CD4-positive, alpha-beta T cell treated with Interleukin-15 for 4 hours (primary cell): ENCODE measurements at places on chromosomes 11 and 22.

- DNase-seq: no peak
Measured at GRCh38 chr11:95548416-95548815, 241.2 kb downstream of the FAM76B start.

GRCh38 chr11:5603326-5603725 lies 6.9 kb downstream of the TRIM6 start:
- DNase-seq: no peak

GRCh38 chr11:117454564-117454917 lies 126.9 kb downstream of the CEP164 start:
- no peak for DNase-seq

GRCh38 chr11:121839781-121840180 lies 276.2 kb downstream of the BLID start:
- DNase-seq: no peak

GRCh38 chr11:72665911-72666472 lies 8.2 kb downstream of the PDE2A start:
- DNase-seq: no peak

GRCh38 chr22:27801616-27802345 lies at the start of gene MN1:
Gene MN1, minus strand, starts transcription at chr22:27801756. Its CDS starts 1,213 bp downstream, at chr22:27800543.
- DNase-seq: peak; percentile 60

GRCh38 chr11:9078113-9079086 lies 13.0 kb downstream of the SCUBE2 start:
- DNase-seq: no peak

DNA sequence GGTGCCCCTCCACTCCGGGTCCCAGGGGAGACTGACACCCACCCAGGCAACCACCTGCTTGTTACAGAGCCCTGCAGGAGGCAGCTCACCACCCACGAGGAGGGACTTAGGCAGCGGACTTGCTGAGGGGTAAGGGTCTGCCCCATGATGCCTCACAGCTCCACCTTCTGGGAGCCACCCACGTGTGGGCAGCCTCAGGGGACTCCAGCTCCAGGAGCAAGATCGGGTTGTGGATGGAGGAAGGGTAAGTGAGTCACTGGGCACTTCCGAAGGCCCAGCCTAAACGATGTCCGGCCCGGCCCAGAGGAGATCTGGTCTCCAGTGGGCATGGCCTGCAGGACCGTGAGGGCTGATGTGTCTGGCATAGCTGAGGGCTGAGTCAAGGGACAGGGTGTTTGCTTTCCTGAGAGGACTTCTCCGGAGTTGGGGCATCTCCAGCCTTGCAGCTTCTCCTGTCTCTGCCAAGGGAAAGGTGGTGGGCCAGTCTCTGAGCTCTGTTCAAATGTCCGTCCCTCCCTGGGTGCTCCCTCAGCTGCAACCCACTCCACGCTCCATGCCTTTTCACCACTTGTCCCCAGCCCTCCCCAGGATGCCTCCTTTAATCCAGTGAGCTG lies 32.3 kb upstream of the P2RY2 start:
- no peak for DNase-seq

DNA sequence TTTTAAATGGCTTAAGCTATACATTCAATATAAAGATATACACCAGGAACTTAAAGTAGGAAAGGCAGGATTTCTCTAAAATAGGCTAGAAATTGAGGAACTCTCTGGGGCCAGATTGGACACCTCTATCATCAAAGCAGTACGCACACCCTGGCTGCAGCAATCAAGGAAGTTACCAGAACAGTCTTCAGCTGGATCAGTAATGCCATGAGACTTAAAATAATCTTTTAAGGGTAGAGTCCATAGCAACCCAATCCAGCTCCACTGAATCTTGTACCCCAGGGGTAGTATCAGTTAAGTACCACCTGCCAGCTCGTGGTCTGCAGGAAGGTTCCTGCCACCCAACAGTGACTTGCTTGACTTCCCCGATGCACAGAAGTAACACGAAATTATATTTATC lies 3.0 kb downstream of the RDX start:
- no peak for DNase-seq

DNA sequence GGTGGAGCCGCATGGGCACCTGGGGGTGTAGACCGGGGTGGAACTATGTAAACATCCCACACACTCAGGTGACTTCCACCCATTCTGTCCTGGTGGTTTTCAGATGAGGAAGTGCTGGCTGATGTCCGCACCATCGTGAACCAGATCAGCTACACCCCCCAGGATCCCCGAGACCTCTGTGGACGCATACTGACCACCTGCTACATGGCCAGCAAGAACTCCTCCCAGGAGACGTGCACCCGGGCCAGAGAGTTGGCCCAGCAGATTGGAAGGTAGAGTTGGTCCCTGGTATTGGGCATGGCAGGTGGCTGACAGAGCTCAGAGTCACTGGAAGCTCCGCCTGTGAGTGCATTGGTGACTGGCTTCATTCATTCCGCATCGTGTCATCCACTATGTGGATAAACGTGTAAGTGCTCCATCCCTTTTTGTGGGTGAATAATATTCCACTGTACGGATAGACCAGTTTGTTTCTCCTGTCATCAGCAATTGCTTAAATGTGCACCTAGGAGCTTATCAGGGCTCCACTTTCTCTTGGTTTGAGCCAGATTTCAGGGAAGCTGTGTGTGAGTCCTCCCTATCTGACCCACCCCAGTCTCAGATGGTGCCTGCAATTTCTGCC lies 29.9 kb downstream of the NADSYN1 start:
- DNase-seq: no peak

- no peak for DNase-seq
Measured at GRCh38 chr11:10487002-10487647, 32.1 kb downstream of the AMPD3 start.

- peak; percentile 84 for DNase-seq
Measured at GRCh38 chr11:118911880-118912741, 13.6 kb downstream of the BCL9L start.

DNA sequence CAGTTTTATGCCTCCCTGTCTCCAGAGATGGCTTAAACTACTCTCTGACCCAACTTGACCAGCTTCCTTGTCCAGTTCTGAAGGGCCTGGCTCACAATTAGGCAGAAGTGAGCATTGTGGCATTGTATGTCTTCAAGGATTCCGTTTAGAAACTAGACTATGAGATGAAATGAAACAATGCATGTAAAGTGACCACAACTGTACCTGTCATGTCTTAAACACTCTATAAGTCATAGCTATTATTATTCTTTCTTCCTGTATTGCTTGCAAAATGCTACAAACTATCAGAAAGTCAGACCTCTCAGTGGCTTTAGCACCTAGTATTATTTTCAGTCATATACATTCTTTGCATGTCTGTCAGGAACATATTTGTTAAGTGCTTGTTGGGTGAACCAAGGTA lies 127.9 kb upstream of the MTMR2 start:
- DNase-seq: no peak

GRCh38 chr11:86041975-86042378 lies 26.9 kb downstream of the PICALM start:
- peak; percentile 82 for DNase-seq

GRCh38 chr11:3947061-3947460 lies 91.6 kb downstream of the STIM1 start:
- peak; percentile 80 for DNase-seq

DNA sequence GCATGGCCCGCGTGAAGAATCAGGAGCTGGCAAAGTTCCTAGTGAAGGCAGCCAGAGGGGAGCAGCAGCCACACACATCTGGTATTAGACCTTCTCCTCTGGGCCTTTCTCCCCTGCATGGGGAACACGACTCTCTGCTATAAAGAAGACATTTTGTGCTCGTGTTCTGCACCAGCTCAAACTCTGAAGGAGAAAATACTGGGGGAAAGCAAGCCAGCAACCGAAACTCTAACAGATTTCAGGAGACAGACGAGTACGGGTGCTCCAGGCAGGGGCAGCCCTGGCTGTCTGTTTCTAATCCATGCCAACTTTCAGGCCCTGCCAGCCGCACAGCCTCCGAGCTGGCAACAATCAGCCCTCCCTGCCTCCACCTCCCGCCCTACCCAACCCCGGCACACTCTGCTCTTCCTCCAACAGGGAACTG lies 296.3 kb downstream of the BRD1 start:
- DNase-seq: no peak

DNA sequence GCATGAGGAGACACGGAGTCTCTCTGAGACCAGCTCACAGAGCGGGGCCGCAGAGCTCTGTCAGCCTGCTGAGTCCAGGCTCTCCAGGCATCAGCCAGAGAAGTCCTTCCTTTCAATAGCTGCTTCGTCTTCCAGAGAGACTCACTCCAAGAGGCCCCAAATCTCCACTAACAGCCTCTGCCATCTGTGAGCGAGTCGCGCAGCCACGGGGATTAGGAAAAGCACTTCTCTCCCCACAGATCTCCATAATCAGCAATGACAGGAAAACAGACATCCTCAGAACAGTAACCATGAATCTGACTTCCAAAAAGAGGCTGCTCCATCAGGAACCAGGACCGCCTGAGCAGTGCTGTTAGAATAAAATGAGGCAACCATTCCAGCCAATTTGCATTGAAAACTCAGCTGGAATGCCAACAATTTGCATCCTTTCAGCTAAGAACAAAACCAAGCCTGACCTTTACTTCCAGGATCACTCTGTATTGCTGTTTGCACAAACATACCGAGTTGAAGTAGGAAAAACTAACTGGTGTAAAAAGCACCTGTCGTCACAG lies 65.4 kb downstream of the SMCO4 start:
- DNase-seq: no peak

DNA sequence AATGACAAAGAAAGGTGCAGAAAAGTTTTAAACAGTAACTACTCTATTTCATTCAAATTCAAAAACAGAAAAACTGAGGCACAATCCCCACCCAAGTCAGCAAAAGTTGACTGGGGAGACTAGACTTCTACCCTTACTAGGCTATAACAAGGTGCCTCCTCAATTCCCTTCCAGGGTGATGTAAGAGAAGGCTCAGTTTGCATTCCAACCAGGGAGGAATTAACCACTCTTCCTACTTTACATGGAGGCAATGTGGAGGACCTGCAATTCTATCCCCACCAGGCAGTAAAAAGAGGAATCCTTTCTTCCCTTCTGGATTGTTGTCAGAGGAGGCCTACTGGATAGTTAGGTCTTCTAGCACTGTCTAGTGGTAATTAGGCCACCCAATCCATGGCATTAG lies 26.1 kb downstream of the TYR start:
- no peak for DNase-seq

- DNase-seq: no peak
Measured at GRCh38 chr11:16776711-16777612, 38.5 kb downstream of the C11orf58 start.

DNA sequence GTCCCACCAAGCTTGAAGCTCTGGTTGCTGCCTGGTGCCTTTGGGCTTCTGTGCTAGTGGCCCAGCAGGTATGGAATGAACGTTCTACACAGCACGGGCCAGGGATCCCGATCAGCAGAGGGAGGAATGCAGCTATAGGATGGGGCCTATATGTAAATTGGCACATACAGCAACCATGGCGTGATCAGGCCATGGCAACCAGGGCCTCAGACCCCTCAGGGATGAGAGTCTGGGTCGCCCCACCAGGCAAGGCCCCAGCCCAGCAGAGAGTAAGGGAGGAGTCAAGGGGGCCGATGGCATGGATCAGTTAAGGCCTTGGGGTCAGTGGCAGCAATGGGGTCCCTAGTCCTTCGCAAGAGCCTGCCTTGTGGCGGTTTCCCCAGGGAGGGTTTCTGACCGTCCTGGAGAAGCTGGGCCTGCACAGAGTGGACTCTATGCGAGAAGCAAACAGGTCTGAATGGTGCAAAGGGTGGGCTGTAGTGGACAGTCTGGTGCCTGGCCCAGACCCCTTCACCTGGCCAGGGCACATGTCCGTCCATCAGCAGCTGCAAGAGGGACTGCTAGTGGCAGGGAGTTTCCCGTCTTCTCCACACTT lies 98.6 kb downstream of the RPS6KA4 start:
- DNase-seq: no peak

DNA sequence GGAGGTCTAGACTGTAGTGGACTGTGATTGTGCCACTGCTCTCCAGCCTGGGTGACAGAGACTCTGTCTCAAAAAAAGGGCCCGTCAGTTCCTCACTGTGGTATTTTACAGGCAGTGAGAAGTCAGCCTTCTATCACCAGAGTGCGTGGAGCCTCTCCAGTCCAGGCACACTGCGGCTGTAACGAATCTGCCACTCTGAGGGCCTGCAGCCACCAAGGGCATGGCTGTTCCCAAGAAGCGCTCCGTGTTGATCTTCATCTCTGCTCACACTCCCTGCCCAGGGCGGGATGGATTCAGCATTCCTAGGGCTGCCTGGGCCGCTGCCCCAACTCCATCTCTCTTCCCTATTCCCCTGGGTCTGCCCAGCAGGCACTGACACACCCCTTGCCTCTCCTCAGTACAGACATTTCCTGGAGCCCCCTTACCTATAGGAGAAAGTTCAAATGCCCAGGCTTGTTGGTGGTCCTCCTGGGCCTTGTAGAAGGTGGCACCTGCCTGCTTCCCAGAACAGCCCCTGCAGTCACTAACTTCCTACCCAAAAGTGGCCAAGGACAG lies 148.4 kb downstream of the CACNA1I start:
- no peak for DNase-seq

- DNase-seq: no peak
Measured at GRCh38 chr11:69566001-69566400, 75.0 kb upstream of the CCND1 start.

- DNase-seq: no peak
Measured at GRCh38 chr11:75461151-75461550, 28.1 kb upstream of the KLHL35 start.

- DNase-seq: peak; percentile 42
Measured at GRCh38 chr11:17351510-17352176, at the start of gene NCR3LG1. Gene NCR3LG1, plus strand, starts transcription at chr11:17351800. Its CDS starts 170 bp downstream, at chr11:17351970.

- DNase-seq: no peak
Measured at GRCh38 chr11:100203789-100204188, 483.3 kb upstream of the ARHGAP42 start.

- no peak for DNase-seq
Measured at GRCh38 chr11:131827430-131827829, 457.0 kb downstream of the NTM start.

- no peak for DNase-seq
Measured at GRCh38 chr11:67344264-67344663, 9.1 kb downstream of the POLD4 start.

GRCh38 chr11:37525336-37525735 lies 927.3 kb upstream of the RAG2 start:
- DNase-seq: no peak

- DNase-seq: no peak
Measured at GRCh38 chr22:45039133-45039532, 29.3 kb upstream of the PHF21B start.

DNA sequence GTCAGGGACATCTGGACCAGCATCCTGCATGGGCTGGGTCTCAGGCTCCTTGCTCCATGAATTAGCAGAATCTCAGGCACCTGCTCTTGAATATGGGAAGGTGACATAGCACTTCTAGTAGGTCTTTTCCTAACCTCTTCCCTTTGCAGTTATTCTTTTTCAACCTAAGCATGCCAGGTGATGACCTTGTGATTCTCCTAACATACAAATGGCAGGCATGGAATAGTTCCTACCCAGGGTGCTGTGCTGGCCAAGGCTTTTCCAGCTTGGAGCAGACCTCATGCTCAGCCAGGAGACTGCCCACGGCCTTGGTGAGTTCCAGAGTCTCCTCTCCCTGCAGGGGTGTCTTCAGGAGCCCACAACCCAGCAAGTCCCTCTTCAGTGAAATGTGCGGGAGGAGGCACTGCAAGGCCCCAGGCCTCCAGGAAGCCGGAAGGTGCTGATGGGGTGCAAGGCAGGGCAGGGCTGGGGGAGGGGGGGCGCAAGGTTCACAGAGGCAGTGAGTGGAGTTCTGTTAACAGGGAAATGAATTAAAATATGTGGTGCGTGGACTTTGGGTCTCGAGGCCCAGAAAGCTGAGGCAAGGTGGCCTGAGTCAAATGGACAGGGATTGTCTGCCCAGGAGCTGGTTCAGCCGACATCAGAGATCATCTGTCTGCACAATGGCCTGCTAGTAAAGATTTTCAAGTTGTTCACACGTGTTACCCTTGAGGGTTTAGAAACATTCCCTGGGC lies 75.9 kb upstream of the SEPTIN5 start:
- DNase-seq: no peak
